Renal pelvis (tissue), 12 donors: ENCODE measurements at places on chromosomes 6 and 20.

GRCh38 chr20:60236613-60237012, 278.4 kb downstream of the CDH26 start:
- no peak for DNase-seq

GRCh38 chr6:36099869-36100483, 30.3 kb upstream of the MAPK13 start:
- DNase-seq = no peak

DNA sequence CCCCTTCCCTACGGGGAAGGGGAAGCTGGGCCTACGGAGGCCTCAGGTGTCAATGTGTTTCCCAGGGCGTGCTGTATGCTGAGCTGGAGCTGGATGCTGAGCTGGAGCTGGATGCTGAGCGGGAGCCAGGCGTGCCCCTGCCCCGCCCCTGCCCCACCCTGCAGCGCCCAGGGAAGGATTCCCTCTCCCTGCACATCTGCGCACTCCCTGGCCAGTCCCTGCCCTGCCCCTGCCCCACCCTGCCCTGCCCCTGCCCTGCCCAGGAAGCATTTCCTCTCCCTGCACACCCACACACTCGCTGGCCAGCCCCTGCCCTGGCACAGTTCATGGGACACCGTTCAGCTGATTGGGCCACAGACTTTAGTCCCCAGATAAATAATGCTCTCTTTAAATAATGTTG, 196.8 kb downstream of the SMOC2 start:
- DNase-seq = no peak

GRCh38 chr6:119348748-119349360, 707 bp downstream of the MAN1A1 start:
- DNase-seq = no peak

DNA sequence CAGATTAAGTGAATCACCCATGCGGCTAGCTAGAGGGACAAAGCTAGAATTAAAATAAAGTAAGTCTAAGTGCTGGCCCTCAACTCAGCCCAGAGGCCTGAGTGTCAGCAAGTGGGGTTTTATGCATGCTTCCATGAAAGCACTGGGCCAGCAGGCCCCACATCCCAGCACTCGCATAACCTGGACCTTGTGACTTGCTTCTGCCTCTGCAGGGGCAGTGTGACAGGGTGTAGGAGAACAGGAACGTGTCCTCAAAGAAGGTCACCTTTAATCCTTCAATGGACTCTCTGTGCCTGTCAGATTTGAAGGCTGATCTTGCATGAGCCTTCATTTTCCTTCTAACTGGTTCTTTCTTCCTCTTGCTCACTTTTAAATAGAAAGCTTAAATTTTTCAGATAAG, 183.4 kb downstream of the ALDH8A1 start:
- no peak for DNase-seq
